ENCODE measurements at places on chromosomes 1 and 21. TPM values are rescaled to one million over a fixed set of nuclear protein-coding genes. Genes with fewer than 3 reads are reported as not detected.

DNA sequence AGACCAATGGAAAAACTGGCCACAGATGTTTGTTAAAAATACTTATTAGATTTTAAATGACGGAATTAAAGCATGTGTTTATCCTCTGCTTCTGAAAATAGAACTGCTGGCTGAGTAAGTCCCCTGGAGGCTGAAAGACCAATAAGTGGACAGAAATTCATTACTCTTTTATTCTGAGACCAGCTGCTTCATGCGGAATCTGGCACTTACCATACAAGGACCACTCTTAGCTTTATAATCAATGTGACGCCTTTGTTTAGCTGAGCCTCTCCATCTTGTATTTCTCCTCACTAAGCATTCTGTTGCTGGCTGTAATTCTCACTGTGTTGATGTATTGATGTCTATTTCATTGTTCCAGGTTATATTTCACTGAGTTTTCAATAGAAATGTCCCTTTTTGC lies 6.3 kb upstream of the EXO1 start:
- H3K27ac ChIP-seq: no peak overlapping the region
- no peaks in the 10 kb centered on the region for H3K36me3 ChIP-seq
- DNase-seq: no peak
- no peak overlapping the region for H3K4me3 ChIP-seq

DNA sequence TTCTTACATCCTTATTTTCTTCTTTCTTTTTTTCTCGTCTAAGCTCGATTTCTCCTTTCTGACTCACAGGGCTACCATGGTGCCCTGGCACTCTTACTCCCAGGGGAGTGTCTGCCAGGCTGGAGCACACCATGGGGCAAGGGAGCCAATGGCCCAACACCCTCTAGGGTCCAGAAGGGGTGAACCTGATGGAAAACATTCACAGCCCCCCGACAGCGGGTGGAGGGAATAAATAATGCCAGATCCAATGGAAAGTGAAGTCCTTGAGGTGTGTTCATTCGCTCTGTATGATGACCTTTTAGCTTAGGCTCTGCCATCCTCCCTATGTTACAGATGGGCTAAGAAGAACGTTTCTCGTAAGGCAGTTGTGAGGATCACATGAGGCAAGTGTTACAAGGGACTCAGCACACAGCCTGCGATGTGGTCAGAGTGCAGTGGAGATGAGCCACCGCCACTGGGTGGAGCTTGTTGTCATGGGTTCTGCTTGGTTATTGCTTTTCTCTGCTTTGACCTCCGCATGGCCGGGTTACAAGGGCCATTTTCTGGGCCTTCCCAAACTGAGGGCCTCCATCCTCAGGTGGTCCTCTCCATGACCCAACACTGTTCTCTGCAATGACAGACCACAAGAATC lies 3.5 kb upstream of the FCMR start:
- no peak overlapping the region for H3K4me3 ChIP-seq
- no peak overlapping the region for H3K27ac ChIP-seq
- H3K36me3 ChIP-seq: no peaks in the 10 kb centered on the region
- DNase-seq: no peak

- no peak for DNase-seq
- H3K4me1 ChIP-seq: no peaks in the 10 kb centered on the region
- H3K27ac ChIP-seq: no peak overlapping the region
- no peaks in the 10 kb centered on the region for H3K27me3 ChIP-seq
- no peak overlapping the region for H3K4me3 ChIP-seq
These were observed 6.7 kb upstream of the TXLNA start for GRCh38 chr1:32172621-32173245.

AKNAD1 gene
- 2.9 TPM for total RNA-seq
